Stimulated activated CD8-positive, alpha-beta memory T cell treated with anti-CD3 and anti-CD28 coated beads, Interleukin-12 subunit alpha, Interleukin-12 subunit beta, amount 100 ng/mL, for 4 hours (primary cell): ENCODE measurements at places on chromosomes 1 and 21.

- DNase-seq = no peak
These were observed 35.8 kb upstream of the PRSS38 start for GRCh38 chr1:227779685-227780084.

DNA sequence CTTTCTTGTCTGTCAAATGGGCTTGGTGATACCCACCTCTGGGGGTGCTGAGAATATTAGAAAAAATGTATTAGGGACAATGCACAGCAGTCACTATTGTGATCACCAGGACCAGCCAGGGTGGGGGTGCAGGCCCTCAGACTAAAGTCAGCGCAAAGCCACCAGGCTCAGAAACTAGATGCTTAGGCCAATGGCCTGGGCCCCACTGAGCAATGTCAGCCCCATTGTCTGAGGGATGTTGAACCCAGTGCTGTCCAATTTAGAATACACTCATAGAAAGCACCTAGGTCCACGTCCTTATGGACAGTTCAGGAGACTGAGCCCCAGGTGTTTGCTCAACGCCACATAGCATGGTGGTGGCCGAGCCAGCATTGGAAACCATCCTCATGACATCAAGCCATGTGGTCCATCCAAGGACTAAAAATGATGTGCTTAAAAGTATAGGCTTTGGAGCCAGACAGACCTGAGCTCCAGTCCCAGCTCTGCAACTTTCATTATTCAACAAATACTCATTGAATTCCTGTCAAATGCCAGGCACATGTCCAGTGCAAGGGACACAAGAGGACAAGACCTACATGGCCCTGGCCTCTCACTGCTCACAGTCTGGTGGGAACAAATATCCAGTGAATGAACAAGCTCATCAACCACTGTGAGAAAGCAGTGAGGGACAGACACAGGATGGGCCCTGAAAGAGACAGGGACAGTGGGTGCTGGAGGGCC is 273.8 kb downstream of the MATN1 start:
- no peak for DNase-seq

GRCh38 chr21:44869781-44870747 is 3.4 kb downstream of the PTTG1IP start:
- DNase-seq = no peak

- DNase-seq = no peak
These were observed 409.8 kb downstream of the DISC1 start for GRCh38 chr1:232036181-232036933.

GRCh38 chr1:240931031-240931430 is 319.1 kb upstream of the GREM2 start:
- DNase-seq = no peak

DNA sequence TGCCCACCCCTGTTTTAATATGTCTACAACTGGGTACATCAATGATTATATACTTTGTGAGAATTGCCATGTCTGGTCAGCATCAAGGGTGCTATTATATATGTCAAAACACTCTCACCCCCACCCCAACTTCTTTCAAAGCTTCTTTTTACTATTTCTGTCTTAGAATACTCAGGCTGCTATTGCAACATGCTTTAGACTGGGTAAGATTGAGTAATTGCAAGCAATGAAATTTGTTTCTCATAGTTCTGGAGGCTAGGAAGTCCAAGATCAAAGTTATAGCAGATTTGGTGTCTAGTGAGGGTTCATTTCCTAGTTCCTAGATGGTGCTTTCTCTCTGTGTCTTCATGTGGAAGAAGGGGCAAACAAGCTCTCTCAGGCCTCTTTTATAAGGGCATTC is 100.5 kb upstream of the KCNK1 start:
- no peak for DNase-seq

GRCh38 chr1:10639775-10640578 is 156.5 kb downstream of the CASZ1 start:
- DNase-seq = no peak

- DNase-seq = peak; percentile 42
These were observed 12.7 kb downstream of the TFF2 start for GRCh38 chr21:42337830-42338728.

- no peak for DNase-seq
These were observed 22.1 kb upstream of the IFNAR2 start for GRCh38 chr21:33207449-33208149.

DNA sequence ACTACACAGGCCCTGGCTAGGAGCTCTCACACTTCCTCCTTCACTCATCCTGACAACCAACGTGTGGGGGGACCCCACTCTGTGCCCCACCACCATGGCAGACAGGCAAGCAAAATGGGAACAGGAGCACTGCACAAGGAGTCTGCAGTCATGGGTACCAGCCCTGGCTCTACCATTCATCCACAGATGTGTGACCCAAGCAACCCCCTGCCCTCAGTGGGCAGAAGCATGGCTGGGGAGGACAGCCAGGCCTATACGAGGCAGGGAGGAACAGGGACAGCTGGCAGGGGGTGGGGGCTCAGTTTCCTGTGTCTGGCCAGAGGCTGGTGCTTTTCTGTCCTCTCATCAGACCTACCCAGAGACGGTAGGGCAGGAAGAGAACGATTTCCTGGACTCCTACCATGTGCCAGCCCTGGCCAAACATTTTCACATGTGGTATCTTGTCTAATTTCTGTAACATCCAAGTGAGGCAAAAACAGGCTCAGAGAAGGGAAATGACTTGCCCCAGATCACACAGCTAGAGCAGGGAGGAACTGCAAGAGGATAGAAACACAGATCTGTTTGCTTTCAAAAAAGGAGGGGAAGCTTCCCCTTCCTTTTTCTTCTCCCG is 178.0 kb downstream of the HIVEP3 start:
- DNase-seq = no peak

DNA sequence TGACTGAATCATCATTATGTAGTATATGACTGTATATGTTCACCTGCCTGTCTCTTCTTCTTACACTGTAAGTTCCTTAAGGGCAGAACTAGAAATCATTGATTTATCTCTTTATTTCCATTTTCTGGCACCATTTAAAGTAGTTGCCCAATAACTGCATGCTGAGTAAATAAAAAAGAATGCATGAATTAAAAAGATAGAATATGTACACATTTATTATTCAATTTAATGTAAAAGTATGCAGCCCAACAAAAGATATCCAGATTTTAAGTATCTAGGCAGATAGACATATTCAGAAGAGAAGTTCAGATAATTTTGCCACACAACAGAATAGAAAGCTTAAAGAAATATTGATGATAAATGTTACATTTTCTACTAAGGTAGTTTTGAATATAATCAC is 1244.6 kb upstream of the ADGRL4 start:
- no peak for DNase-seq

DNA sequence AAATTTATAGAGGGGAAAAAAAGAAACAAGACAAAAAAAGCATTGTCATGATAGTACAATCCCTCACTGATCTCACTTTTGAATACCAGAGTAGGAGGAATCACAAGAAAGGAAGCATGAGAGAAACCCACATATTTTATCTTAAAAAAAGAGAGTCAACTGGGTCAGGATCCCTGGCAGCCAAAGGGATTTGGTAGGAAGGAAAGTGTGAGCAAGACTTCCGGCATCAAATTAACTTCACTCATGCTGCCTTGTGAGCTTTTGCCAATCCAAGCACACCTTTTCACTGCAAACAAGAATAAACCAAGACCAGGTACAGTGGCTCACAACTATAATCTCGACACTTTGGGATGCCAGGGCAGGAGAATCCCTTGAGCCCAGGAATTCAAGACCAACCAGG is 53.1 kb downstream of the SLC9C2 start:
- no peak for DNase-seq

GRCh38 chr1:244705261-244706234 is 52.6 kb downstream of the DESI2 start:
- no peak for DNase-seq

DNA sequence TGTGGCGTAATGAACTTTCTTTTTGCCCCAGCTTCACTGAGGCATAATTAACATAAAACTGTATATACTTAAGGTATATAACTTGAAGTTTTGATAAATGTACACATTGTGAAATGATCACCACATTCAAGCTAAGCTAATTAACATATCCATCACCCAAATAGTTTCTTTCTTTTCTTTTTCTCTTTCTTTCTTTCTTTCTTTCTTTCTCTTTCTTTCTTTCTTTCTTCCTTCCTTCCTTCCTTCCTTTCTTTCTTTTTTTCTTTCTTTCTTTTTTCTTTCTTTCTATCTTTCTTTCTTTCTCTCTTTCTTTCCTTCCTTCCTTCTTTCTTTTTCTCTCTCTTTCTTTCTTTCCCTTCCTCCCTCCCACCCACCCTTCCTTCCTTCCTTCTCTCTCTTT is 62.5 kb downstream of the XCL1 start:
- DNase-seq = no peak

DNA sequence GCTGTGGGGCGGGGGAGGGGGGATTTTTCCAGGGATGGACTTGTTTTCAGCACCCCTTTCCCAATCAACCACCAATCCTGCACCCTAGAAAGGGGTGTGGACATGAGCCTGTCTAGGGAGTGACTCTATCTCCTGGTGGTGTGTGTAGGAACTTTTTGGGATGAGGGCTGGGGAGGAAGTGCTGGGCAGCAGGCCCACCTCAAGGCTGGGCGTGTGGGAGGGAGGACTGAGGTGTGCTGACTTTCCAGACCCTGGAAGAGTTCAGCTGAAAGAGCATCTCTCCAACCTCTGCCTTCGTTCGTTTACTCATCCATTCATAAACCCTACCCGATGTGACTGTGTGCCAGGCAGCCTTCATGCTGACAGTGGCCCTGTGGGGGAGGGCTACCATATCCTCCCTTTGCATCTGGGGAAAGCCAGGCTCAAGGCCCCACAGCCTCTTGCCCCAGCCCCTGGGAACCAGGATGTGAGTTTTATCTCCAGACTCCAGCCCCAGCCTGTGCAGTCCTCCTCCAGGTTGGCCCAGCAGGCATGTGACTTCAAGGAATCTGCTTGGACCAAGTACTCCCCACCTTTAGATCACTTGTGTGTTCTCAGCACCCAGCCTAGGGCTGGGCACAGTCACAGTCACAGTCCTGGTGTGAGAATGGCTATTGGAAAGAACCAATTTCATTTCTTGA is 6.7 kb downstream of the KNCN start:
- no peak for DNase-seq

DNA sequence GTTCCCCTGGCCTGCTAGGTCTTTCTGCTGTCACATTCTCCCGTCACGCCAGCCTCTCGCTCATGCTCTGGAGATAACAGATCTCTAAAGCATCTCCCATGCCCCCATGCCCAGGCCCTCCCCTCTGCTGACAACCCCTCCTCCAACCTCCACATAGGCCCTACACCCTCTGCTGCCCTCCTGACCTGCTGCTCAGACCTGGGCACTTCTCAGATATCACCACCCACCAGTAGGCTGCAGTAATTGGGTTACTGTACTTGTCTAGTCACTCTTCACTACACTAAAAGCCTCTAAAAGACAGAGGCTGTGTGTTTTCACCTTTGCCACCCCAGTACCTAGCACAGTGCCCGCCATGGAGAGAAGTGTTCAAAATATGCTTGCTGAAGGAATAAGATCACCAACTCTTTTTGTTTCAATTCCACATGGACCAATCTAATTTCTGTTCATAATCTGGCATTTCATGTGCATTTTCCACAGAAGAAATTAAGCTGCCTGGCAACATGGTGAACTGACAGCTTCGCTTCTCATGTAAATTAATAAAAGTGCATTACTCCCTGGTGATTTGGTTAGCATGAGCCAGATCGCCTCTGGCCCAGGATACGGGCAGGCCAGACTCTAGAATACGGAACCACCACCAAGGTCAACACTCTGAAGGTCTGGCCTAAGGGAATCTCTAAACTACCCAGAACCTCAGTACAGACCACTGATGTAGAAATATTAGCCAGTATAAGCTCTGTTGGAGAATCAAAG is 20.7 kb downstream of the LBR start:
- DNase-seq = no peak

DNA sequence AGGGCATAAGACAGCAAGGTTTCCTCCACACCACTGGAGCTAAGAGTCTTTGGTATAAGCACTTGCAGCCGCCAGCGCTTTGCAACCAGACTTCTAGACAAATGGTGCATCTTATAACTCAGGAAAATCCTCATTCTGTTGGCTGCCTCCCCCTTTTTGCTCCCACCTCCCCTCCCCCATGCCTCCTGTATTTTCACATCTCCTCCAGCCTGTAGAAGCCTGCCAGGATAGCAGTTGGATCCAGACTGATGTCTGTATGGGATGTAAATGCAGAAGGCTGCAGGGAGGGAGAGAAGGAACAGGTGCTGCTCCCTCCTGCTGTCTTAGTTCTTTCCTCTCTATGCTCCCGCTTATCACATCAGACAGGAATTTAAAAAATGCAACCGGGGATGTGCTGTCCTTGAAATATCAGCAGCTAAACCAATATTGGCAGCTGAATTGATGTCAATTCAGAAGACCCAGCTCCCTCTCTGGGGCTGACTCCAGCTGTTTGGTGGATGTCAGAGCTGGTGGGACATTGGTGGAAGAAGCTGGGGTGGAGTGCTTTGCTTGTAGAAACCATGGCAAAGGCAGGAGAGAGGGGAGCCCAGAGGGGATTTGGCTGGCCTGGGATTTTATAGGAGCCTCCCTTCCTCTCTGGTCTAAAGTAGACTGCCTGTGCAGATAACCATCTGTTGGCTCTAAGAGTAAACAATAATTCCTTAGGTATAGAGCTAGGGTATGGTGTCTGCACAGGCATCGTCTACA is 53.5 kb downstream of the NFASC start:
- no peak for DNase-seq

GRCh38 chr1:66464351-66464750 is 69.6 kb upstream of the SGIP1 start:
- no peak for DNase-seq

GRCh38 chr1:57591842-57592241 is 168.0 kb upstream of the DAB1 start:
- no peak for DNase-seq

DNA sequence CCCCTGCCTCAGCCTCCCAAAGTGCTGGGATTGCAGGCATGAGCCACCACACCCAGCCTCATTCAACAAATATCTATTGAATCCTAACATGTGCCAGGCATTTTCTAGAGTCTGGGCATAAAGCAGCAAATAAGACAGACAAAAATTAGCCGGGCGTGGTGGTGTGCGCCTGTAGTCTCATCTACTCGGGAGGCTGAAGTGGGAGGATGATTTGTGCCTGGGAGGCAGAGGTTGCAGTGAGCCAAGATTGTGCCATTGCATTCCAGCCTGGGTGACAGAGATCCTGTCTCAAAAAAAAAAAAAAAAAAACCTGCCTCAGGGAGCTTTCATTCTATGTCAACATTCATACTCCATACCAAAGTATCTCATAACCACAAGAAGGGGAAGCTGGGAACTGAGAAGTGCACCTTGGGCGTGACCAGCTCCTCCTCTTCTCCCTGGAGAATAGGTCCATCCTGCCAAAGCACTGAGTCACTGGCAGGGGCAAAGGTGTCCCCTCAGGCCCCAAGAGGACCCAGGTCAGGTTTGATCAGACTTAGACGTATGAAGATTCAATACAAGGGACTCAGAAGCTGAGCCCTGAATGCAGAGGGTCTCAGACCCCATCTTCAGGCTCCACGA is 36.8 kb upstream of the PPP1R15B start:
- DNase-seq = no peak
